G401 (cell line): ENCODE measurements at places on chromosomes 13 and 19.

- DNase-seq: no peak
These were observed 13.7 kb upstream of the NCCRP1 start for GRCh38 chr19:39183104-39183503.

DNA sequence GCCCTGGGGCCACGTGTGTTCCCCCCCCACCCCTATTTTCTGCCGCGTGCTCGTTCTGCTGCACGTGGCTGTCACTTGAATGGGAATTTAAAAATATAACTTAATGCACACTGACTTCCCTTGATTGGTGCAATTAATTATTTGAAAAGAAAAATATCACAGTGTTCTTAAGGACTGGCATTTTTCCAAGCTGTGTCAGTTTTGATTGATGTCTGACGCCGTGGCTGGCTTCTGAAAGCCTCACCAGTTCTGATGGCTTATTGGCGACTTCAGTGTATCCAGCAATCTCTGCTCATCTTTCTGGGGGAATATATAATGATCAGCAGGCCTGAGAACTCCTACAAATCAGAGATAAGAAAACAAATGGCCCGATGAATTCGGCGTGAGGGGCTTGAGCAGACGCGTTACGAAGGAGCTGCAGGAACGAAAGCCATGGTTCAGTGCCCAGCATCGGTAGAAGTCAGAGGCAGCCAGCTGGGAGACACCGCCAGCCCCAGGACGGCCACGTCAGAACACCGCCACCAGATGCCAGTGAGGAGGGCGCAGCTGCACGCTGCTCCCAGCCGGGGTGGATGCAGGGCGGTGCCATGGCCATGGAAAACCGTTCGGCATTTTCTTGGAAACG, 111.2 kb downstream of the KDM4B start:
- no peak for DNase-seq

DNA sequence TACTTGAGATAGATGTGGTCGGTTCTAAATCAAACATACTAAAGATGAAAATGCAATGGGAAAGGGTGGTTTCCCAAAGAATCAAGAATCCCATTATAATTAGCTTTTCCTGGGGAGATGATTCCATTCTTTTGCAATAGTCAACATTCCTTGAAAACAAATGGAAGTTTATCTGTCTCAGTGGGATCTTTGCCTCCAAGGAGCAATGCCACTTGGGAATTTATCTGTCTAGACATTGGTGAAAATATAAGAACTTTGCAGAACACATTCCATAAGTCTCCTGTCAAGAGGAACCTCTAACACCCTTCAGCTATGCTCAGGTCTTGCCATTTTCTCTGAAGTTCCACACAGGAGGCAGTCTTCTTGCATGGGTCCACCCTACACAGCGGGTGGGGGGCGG, 152.5 kb downstream of the KCTD12 start:
- no peak for DNase-seq

DNA sequence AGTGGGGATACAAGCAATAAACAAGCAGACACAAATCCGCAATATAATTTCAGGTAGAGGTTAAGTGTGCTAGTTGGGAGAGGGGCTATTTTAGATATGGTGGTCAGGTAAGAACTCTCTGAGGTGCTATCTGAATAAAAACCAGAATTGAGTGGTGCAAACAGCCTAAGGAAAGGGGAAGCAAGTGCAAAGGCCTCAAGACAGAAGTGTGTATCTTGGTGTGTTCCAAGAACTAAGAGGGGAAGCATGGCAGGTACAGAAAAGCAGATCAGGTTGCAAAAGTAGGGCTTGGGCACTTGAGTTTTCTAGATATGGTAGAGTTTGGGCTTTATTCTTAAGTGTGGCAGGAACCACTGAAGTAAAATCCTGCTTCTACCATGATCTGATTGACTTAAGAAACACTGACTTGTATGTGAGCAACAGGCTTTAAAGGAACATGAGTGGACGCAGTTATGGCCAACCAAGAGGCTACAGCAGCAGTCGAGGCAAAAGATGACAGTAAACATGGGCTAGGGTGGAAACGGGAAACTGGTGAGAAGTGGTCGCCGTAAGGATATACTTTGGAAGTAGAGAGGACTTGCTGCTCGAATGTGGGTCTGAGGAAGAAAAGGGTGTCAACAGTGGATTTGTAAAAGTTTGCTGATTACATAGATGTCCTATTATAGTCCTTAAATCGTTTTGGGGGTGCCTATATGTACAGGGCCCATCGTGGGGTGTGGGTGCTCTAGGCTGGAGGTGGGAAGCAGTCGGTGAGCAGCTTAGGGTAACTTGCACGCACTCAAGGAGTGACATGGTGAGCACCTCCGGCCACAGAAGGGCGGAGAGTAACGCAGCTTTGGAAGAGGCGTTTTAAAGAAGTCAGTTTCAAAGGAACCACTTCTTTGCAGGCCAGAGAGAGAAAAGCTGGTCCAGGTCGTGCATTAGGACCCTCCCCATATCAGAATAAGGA, 677 bp downstream of the TGDS start:
- peak; percentile 61 for DNase-seq

- DNase-seq: peak; percentile 41
These were observed 2.2 kb downstream of the CXCL17 start for GRCh38 chr19:42440357-42441048.

GRCh38 chr19:3441089-3441985, 39.0 kb downstream of the SMIM24 start:
- no peak for DNase-seq

GRCh38 chr19:18029617-18030338, 21.8 kb downstream of the ARRDC2 start:
- no peak for DNase-seq

- no peak for DNase-seq
These were observed 614.4 kb downstream of the KCTD12 start for GRCh38 chr13:76271728-76272232.

- no peak for DNase-seq
These were observed 32.2 kb upstream of the ZNF766 start for GRCh38 chr19:52237197-52237596.
